Left ventricle myocardium inferior (tissue), 1 donor: ENCODE measurements at places on chromosomes 11 and 22. TPM values are rescaled to one million over a fixed set of nuclear protein-coding genes. Genes with fewer than 3 reads are reported as not detected.

DNA sequence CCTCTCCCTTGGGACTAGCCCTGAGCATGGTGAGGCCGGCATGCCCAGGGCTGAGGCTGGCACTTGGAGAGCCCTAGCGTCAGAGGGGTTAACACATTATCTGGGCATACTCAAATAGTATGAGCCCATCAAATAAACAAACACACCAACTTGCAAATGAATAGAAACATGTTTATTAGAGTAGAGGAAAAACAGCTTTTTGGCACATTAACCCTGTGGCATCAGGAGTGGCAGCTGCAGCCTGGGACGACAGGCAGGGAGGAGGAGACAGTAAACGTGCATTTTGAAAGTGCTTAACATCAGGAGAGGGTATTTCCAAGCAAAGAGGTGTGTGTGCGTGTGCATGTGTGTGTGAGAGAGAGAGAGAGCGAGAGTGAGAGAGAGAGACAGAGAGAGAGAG is 684.9 kb downstream of the NTM start:
- no peak for DNase-seq

- DNase-seq = no peak
Measured at GRCh38 chr22:27203276-27203660, 545.9 kb downstream of the MIAT start.

DNA sequence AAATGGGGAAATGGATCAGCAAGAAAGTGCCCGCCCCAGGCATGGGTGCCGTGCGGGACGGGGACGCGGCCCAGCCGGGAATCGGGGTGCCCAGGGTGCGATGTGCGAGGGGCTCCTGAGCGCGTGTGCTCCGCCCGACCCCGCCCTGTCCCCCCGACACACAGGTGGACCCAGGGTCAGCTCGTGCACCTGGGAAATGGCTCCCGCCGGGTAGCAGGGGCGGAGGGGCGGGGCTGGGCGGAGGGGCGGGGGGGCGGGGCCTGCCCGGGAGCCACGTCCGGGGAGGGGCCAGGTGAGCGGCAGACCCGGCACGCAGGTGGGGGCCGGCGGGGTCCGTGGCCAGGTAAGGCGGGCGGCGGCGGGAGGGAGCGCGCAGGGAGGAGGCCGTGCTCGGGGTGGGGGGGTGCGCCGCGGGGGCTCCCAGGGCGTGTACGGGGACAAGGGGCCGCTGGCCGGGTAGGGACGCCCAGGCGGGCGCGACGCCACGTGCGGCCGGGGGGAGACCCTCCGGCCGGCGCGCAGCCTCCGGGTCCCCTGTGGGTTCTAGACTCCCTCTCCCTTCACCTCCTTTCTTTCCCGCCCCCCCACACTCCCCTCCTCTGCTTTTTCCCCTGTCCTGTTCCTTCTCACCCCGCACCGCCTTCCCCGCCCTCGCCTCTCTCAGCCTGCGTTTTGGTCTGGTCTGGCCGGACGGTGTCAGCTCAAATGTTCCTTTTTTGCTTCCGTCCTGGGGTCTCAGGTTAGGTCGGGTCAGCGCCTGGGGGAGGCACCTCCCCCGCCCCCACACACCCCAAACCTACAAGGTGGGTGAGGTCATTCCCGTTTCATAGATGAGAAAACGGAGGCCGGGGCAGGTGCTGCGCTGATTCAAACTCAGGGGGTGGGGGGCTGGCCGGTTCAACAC is at the start of gene ARHGAP8:
Gene ARHGAP8 (plus strand): TSS at position 291 of the 904 bp plus-strand sequence. CDS start 33,953 bp downstream, outside the sequence.
- DNase-seq = no peak

GRCh38 chr11:129605815-129606214 is 209.8 kb upstream of the TMEM45B start:
- no peak for DNase-seq

DNA sequence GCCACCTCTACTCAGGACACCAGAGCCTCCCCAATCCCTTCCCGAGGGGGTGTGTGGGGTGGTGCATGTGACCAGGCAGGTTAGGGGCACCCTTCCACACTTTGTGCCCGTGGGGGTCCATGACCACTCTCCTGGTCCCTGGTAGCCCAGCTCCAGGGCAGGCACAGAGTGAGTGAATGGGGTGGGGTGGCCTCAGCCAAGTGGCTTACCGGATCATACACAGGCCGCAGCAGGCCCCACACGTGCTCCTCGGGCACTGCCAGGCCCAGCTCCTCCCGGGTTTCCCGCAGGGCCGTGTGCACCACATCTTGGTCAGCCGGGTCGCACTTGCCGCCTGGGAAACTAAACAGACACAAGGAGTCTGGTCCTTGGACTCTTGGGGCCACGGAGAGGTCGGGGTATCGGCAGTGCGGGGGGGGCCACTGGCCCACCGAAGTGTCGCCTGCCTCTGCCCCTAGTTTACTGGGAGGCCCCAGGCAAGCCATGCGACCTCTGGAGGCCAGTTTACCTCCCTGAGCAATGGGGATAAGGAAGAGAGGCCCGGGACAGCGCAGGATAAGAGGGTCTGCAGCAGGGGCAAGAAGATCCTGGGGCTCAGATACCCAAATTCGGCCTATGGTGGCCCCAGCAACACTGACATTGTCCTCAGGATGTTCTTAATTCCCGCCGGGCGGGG is 889 bp downstream of the NUDT8 start:
- no peak for DNase-seq

DNA sequence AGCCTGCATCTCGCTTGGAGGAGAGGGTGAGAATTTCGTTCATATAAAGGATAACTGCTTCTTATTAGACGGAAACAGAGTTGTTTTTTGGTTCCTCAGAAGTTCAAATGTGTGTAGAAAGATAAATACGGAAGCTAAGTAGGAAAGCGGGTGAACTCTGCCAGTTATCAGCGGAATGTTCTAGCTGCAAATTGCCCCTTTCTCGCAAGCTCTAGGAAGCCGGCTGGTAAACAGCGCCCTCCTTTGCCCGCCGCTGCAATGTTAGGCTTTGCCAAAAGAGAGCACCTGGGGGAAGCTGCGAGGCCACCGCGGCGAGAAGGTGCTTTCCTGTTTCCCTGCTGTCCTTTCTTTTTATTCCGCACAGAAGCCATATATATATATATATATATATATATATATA is 67.0 kb downstream of the IGLL5 start:
- no peak for DNase-seq

DNA sequence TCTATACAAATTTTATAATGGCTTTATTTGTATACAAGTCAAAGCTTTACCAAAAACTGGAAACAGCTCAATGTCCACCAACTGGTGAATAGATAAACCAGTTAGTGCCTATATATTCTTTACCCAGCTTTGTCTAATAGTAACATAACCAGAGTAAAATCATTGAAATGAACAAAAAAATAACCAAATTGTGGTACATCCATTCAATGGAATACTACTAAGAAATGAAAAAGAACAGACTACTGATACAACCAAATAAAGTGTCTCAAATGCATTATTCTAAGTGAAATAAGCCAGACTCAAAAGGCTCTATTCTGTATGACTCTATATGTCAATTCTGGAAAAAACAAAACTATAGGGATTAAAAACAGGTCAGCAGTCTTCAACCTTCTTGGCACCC is 40.9 kb upstream of the LDLRAD3 start:
- no peak for DNase-seq

DNA sequence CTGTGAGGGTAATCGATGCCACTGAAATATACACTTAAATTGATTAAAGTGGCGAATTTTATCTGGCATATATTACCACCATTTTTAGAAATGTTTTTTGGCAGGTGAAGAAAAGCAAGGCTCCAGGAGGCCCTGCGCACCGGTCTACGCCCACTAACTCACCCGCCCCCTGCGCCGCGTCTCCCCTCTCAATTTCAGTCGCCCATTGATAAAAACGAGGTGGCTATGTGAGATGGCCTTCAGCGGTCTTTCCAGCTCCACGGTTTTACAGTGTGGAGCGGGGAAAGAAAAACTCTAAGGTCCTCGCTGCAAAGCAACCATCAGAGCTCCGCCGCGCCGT is 602 bp upstream of the AQP11 start:
- DNase-seq = no peak

- DNase-seq = no peak
Measured at GRCh38 chr22:50249341-50250248, 1.5 kb downstream of the HDAC10 start.

DNA sequence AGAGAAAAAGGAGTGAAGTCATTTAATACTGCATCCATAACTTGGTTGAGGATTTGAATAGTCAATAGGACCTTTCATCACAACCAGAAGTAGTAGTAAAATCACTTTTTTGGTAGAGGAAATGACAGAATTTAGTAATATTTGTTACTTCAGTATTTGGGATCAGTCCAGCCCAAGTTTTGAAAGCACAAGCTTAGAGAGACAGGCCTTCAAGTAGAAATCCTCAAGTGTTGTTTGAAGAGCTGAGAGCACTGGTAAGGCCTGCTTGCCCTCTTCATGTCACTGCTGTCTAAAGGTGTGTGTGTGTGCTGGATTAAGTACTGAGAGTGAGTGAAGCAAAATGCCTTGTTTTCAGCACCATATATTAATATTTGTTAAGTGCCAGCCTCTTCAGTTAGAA is 137.3 kb downstream of the WNT11 start:
- no peak for DNase-seq

DNA sequence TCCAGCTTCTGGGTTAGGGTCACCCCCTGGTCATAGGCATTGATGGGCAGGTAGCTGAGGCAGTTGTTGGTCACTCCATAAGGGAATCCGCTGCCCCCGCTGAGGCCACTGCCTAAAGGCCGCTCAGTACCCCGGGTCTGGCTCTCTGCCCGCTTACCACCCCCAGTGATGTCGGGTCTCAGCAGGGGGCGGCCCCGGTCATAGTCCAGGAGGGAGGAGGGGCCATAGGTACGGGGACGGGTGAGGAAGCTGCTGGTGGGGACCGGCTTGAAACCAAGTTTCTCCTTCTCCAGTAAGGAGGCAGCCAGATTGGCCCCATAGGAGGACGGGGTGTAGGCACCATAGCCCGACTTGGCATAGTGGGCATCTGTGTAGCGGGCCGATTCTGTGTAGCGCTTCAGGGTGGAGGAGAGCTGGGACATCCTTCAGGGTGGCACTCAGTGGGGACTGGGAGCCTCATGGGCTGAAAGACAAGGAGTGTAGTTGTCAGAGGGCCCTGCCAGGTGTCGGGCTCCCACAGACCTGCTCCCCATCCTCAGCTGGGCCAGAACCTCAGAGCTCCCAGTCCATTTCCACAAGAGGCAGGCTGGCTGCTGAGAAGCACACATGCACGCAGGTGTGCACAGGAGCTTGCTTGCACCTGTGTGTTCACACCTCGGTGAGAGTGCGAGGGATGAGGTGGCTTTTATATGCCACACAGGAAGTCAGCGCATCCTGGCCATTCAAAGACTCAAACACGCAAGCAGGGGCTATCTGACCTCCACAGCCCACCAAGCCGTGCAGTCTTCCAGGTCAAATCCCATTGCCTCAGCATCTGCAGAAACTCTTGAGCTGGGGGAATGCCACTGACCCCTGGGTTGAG is 8.2 kb downstream of the USP2 start:
- DNase-seq = no peak

DNA sequence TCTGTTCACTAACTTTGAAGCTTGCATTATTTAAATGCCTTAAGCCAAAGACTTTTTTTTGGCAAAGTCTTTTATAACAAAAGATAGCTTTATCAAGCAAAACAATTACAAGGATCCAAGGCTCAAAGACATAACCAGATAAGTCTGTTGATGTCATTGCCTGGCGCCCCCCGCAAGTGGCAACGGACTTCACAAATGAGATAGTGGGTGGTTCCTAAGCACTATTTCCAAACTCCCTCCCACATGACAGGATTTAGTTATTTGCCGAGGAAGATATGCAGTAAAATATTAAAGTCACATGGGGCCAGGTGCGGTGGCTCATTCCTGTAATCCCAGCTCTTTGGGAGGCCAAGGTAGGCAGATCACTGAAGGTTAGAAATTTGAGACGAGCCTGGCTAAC is 194.2 kb upstream of the DDI1 start:
- peak; percentile 21 for DNase-seq

DNA sequence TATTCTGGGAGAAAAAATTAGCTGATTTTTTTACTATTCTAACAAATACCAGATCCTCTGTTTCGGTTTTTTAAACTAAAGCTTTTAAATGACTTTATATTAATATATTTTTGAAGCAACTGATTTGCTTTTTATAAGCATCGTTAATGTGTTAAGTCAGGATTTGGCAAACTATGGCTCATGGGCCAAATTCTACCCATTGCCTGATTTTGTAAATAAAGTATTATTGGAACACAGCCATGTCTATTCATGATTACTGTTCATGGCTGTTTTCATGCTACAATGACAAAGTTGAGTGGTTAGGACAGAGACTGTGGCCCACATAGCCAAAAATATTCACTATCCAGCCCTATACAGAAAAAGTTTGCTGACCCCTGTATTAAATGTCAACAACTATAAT is 29.6 kb downstream of the BTBD10 start:
- no peak for DNase-seq

- no peak for DNase-seq
Measured at GRCh38 chr11:134170177-134170918, 53.4 kb downstream of the NCAPD3 start.

DNA sequence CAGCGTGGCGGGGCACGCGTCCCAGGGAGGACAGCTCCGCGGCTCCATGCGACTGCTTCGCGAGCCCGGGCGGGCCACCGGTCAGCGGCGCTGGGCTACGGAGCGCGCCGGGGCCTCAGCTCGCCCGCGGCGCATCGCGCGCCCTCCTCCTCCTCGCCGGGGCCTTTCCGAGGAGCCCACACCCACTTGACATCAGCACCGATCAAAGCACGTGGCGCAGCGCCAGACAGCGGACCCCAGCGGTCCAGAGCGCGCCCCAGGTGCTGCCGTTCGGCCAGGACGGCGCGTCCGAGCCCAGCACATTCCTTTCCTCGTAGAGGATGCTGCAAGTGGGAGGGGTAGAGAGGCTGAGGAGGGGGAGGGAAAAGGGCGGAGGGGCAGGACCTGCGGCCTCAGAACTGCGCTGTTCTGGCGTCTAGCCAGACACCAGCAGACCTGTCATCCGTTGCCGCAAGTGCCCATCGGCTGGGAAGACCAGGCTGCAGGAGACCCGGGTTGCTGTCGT is 88.6 kb downstream of the PLEKHA7 start:
- peak; percentile 24 for DNase-seq

- DNase-seq = no peak
Measured at GRCh38 chr22:31486951-31487350, 2.7 kb downstream of the EIF4ENIF1 start.

DNA sequence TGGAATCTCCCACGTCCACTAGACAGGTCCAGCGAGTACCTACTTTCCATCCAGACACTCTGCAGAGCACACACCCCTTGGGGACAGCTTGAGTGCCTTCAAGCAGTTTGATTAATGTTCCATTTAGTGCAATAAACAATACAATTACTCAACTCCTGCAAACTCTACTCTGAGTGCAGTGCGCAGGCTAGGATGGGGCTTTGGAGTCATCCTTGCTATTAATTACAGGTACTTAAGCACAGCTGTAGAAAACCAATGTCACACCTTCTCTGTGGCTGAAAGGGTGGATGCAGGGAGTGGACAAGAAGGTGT is 82.6 kb downstream of the MN1 start:
- DNase-seq = no peak

Gene P2RX6
- total RNA-seq = 3.5 TPM

Gene PGA3
- 0.19 TPM for total RNA-seq

Gene TMEM86A
- total RNA-seq = 5.4 TPM

Gene CCDC188
- not detected for total RNA-seq

Gene GVQW3
- total RNA-seq = 1.8 TPM

Gene FOLR3
- 1.7 TPM for total RNA-seq

Gene POU2AF1
- total RNA-seq = 0.05 TPM

Gene RGL4
- not detected for total RNA-seq

Gene ME3
- total RNA-seq = 33.4 TPM

Gene MAML2
- total RNA-seq = 4.5 TPM

Gene ELMOD1
- 2.3 TPM for total RNA-seq

Gene RCOR2
- total RNA-seq = 10.5 TPM

Gene OPCML
- total RNA-seq = 0.63 TPM
